Stimulated activated CD8-positive, alpha-beta memory T cell treated with anti-CD3 and anti-CD28 coated beads, Interleukin-4, amount 100 ng/mL, for 4 hours (primary cell): ENCODE measurements at places on chromosomes 1 and 21.
A peak's percentile ranks its signal among the peaks of the same experiment; 100 is the strongest.

DNA sequence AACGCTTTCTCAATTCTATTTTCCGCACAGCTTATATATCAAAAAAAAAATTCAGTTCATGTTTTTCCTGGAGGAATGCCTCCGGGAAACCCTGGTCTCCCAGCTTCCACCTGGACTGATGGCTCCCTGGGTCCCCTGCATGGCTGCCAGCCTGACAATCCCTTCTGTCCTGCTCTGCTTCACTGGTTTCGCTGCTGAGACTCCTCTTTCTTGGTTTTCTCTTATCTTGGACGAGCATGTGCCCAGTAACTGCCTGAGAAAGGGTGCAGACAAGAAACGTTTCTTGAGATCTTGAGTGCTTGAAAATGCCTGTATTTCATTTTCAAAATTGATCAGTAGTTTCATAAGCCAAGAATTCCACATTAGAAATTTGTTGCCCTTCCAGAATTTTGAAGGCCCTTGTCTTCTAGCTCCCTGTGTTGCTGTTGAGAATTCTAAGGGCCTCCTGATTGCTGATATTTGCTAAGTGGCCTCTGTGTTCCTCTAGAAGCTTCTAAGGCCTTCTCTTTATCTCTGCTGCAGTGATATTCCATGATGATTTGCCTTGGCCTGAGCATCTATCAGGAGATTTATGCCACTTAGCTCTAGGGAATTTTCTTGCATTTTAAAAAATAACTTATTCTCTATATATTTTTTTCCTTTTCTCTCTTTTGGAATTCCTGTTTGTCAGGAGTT is 44.7 kb downstream of the ETS2 start:
- no peak for DNase-seq

GRCh38 chr1:183891158-183891856 is 86.4 kb downstream of the RGL1 start:
- DNase-seq: no peak

GRCh38 chr1:212447478-212447877 is 14.8 kb downstream of the NENF start:
- no peak for DNase-seq

DNA sequence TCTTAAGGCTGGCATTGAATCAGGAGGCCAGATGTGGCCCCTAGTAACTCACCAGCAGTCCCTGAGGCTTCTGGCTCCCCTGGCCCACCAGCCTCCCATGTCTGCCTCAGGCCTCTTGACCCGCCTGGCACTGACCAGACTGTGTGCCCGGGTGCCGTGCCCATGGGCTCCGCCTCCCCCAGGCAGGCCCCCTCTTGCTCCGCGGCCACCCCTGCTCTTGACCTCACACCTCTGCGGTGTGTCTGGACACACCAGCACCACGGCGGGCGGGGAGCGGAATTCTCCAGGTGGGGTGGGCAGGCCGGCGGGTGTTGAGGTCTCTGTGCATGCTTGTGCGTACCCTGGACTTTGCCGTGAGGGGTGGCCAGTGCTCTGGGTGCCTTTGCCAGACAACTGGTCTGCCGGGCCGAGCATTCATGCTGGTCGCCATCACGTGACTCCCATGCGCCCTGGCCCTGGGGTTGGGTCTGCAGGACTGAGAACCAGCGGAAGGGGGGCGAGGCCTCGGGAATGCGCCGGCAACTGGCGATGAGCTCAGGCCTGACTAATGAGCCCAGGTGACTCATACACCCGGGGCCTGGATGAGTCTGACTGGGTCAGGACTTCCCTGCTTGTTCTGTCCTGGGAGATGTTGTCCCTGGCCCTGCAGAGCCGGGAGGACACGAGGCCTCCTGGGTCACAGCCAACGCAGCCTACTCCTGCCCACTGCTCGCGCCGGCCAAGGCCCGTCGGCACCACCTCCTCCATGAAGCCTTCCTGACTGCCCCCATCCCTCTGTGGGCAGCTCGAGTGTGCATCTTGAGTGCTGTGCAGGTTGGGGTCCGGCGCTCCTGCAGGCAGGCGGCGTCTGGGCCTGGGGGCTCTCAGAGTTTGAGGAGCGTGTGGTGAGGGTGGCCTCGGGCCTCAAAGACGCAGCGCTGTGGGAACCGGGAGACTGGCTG is 22.6 kb downstream of the COL18A1 start:
- DNase-seq: no peak

DNA sequence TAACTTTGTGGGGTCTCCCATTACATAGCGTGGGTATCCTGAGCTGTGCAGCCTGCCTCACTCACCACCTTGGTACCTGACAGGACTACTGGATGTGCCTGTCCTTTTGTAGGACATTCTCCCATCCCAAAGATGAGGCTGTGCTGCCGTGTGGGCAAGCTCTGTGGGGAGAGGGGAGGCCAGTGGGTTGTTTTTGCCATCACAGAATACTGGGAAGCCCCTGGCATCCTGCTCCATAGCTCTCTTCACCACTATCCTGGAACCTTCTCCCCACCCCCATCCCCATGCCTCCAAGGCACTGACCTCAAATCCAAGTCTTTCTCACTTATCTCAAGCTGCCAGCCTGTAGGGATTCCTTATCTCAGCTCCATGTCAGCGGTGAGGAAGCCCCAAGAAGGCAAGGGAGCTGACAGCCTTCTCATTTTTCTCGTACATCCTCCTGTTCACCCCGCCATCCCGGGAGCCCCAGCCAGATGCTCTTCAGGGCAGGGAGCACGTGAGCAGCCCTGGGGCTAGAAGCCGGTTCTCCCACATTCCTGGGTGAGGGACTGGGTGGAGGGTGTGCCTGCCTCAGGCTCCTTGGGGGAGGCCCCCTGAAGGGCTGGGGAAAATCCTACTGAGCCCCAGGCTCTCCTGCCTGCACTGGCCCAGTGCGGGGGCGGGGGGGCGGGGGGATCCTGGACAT is 2.4 kb upstream of the ELF3 start:
- DNase-seq: no peak

DNA sequence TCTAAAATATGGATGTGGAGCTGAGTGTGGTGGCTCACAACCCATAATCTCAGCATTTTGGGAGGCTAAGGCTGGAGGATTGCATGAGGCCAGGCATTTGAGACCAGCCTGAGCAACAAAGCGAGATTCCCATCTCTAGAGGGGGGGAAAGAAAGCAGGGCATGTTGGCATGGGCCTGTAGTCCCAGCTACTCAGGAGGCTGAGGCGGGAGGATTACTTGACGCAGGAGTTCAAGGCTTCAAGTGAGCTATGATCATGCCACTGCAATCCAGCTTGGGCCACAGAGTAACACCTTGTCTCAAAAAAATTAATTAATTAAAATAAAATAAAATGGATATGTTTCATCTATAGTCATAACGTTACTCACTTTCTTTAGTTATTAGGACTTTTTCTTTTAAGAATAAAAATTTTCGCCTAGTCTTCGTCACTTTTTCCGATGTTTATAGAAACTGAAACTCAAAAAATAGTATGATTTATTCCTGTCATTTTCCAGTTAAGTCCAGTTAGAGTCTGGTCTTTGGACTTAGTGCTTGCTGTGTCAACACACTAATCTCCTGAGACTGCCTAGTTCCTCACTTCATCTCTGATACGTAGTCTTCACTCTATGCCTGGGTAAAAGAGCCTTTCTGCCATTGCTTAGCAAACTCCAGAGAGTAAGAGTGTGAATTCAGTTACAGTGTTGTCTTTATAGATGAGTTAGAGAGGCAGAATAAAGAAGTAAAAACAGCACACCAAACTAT is 28.0 kb downstream of the IARS2 start:
- no peak for DNase-seq

GRCh38 chr1:202009326-202010179 is 834 bp upstream of the ELF3 start:
- peak; percentile 12 for DNase-seq

DNA sequence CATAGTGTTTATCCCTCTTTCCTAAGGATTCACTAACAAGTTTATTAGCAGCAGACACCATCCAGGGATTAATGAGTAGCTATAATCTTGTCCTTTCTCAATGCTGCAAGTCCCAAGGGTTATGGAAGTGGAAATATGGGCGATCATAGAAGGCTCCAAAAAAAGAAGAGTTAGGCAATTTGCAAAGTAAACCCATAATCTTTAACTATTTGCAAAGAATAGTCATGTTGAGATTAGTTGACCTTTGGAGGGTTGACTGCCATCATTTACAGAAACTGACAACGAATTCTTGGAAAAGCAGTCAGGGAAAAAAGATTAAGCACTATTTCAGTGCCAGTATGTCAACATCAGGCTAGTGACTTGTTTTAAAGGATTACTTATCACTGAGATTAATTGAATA is 169.9 kb downstream of the KCNT2 start:
- DNase-seq: no peak
